Activated CD4-positive, alpha-beta T cell treated with anti-CD3 and anti-CD28 coated beads, Interleukin-2, amount 50 U/mL, for 48 hours (primary cell): ENCODE measurements at places on chromosomes 6 and 20.
A peak's percentile ranks its signal among the peaks of the same experiment; 100 is the strongest.

DNA sequence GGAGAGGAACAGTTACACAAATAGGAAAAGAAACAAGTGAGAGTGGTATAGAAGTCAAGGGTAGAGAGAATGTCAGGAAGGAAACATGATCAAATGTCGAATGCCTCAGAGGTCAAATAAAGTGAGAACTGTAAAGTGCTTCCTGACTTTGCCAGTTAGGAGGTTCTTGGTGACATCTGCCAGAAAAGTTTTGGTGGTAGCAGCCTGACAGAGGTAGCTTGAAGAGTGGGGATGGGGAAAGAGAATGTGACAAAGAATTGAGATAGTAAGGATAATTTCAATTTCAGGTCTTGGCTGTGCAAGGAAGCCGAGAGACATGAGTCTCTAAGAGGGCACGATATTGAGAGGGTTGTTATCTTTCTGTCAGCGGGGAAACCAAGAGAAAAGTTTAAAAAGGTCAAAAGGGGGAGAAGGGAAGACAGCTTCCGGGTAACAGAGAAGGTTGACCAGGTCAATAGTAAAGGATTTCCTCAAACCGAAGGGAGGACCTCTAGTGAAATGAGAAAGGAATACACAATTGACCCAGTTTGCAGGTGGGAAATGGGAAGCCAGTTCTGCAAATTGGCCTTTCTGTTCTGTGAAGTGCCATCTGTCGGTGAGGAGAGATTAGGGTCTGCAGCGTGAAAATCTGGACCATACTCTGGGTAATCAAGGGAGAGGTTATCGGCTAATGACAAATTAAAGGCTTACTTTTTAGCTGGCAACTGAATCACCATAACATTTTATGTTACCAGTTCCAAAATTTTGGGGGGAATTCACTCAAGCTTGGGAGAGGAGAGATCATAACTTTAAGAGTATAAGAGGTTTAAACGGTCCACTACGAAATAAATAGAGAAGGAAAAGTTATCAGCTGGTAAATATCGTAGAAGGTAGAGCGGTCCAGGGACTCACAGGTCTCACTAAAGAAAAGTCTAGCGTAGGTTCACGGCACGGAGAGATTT is 973 bp upstream of the BRD2 start:
- DNase-seq: no peak

- no peak for DNase-seq
Measured at GRCh38 chr20:62267543-62267942, 29.2 kb downstream of the OSBPL2 start.

DNA sequence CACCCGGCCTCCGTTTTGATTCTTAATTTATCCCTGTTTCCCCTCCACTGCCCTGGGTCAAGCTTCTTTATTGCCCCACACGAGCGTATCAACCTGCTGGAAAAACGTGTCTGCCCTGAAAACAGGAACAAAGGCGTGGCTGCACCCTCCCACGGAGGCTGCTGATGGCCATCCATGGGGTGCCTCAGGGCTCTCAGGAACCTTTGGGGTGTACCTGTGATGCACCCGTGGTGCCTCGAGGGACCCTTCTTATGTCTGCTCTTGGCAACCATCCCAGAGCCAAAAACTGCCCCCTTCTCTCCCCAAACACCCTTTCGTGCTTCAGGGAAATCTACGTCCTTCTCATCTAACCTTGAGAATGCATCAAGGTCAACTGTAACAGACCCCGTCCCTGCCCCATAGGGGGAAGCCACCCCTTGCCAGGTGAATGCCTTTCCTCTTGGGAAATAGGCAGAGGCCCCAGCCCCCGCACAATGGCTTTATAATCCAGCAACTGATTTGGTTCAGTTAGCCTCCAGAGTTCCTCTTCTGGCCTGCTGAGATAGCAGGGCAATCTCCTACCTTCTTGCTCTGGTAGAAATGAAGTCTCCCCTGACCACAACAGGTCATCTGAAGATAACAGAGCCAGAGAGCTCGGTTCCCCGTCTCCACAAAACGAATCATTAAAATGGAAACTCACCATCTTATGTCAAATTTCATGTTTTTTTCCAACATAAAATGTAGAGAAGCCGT is 29.4 kb downstream of the PSMG4 start:
- DNase-seq: no peak

GRCh38 chr20:5989539-5989938 is 39.1 kb downstream of the MCM8 start:
- DNase-seq: no peak

DNA sequence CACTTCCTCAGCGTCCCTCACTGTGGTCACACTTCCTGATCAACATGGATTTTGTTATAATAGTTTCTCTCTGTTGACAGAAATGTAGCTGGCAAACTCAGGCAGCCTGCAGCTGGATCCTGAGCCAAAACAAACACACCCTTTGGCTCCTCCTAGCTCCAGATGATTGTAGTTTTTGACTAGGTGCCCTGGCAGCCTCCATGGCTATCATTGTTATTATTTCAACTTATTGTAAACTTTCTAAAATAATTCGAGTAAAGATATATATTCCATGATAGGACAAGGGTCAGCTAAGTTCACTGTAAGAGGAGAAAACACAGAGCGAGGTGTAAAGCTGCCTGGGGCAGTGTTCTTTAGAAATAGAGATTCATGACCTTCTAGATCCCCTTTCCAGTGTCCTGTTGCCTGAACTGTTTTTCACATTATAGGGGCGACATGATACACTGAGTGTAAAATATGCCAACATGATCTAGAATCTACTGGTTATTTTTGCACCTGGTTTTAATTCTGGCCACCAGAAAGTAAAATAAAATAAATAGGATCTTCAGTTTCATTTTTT is 98.2 kb upstream of the HDGFL1 start:
- no peak for DNase-seq

DNA sequence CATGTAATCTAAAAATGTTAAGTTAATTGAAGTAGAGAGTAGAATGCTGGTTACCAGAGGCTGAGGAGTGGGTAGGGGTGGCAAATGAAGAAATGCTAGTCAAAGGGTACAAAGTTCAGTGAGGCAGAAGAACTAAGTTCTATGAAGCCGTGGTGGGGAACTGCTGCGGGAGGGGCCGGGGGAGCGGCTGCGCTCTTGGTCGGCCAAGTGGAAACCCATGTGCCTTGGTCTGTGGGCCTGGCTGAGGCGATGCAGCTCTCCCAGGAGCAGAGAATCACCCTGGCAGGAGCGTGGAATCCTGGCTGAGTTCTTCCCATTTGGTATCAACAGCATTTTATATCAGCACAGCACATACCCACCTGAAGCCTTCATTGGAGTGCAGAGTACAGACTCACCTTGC is 22.3 kb downstream of the TTLL2 start:
- DNase-seq: no peak

- no peak for DNase-seq
Measured at GRCh38 chr20:4550740-4551139, 171.0 kb upstream of the PRND start.

DNA sequence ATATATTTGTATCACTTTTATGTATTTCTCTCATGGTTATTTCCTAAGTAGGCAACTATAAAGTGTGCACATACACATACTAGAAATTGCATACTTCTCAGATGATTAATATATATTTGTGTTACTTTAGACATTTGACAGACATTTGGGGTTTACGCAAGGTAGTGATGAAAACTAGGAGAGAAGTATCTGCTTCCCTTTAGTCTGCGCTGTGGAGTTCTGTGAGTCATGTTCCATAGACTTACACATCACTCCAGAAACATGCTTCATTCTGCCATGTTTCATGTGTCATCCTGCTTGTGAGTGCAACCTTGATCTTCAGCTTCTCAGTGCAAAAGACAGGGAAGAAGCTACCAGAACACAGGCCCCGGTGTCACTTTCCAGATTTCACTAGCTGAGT is 200.7 kb upstream of the BMP2 start:
- DNase-seq: no peak

GRCh38 chr6:2938004-2938631 is 33.2 kb downstream of the SERPINB6 start:
- no peak for DNase-seq

- no peak for DNase-seq
Measured at GRCh38 chr6:158999154-158999665, 792 bp downstream of the RSPH3 start.

- DNase-seq: no peak
Measured at GRCh38 chr6:87623248-87623647, 33.3 kb downstream of the ORC3 start.

DNA sequence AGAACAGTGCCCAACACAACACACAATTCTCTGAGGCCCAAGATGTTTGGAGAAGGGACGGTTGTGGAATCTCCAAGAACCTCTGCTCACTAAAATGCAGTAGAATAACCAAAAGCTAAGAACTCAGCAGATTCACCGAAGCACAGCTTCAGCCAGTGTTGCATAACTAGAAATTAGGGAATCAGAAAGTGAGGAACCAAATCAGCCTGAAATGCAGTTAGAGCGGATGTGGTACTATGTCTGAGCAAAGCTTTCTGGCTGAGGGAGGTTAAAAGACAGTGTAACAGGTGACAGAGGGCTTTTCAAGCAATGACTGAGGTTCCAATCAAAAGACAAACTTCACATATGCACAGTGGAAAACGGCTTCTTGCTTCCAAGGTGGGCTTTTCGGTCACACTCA is 197.9 kb upstream of the KCNK16 start:
- DNase-seq: no peak

- DNase-seq: no peak
Measured at GRCh38 chr6:166572370-166573261, 13.9 kb downstream of the RAMACL start.

- DNase-seq: no peak
Measured at GRCh38 chr6:30724906-30725667, 4.9 kb downstream of the TUBB start.

- DNase-seq: no peak
Measured at GRCh38 chr6:135707426-135707825, 144.1 kb upstream of the PDE7B start.

GRCh38 chr6:76026101-76026500 is 46.4 kb downstream of the IMPG1 start:
- DNase-seq: peak; percentile 1

DNA sequence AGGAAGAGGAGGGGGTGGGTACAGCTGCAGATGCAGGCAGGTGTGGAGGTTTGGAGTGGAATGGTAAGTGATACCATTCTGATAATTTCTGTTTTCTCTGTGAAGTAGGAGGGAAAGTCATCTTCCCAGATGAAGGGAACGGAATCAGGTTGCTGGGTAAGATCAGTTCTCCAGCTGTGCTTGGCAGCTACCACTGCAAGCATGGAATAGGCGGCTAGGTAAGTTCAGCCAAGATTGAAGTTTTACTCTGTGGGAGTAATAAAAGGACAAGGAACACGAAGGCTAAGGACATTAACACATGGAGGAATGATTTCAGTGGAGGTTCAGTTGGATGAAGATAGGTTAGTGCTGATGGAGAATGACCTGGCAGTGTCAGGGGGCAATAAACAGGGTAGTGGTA is 128.3 kb downstream of the CARMIL1 start:
- no peak for DNase-seq
